ENCODE measurements at places on chromosomes 12 and 14.

- no peak for DNase-seq
Observed at GRCh38 chr12:47219243-47219642, 139.5 kb upstream of the AMIGO2 start.

- peak; percentile 52 for DNase-seq
Observed at GRCh38 chr14:95440951-95441350, 75.5 kb downstream of the SYNE3 start.

DNA sequence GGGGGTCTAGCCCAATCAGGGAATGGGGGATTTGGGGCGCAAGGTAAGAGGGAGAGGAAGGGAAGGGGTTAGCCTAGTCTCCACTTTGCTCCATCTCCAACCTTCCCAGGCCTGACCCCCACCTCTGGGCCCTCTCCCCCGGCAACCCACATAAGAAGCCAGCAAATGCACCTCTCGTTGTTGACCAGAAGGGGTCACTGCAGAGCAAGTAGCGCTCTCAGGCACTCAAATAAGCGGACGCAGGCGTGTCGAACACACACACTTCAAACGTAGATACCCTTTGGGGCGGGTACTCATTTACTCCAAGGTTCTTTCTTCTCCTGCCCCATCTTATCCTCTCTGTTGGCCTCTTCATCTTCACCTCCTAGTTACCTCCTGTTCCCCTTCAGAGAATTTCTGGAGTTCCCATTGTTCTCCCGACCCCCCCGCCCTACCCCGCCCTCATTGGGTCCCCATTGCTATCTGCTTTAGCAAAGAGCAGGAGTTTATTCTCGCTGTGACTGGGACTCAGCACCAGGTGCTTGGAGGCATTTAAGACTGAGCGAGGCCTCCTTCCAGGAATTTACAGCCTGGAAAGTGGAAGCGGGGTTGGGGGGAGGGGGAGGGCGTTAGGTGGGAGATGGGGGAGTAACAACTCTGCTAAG, 1.5 kb upstream of the SRRM4 start:
- DNase-seq: peak; percentile 4

GRCh38 chr12:84920331-84920730, 7.7 kb upstream of the SLC6A15 start:
- peak; percentile 21 for DNase-seq

DNA sequence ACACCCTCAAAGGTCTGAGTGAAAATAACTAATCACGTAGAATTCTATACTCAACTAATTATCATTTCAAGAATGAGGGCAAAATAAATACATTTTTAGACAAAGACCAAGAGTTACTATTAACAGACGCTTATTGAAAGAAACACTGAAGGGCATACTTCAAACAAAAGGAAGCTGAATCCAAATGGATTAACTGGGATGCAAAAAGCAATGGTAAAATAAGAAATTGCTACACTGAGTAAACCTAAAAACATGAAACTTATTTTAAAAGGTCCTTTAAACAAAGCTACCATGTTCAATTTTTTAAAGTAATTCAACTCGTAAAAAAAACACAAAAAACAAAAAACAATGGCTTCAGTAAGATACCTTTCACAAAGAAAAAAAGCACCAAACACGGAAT, 28.2 kb downstream of the LRP6 start:
- DNase-seq: no peak

DNA sequence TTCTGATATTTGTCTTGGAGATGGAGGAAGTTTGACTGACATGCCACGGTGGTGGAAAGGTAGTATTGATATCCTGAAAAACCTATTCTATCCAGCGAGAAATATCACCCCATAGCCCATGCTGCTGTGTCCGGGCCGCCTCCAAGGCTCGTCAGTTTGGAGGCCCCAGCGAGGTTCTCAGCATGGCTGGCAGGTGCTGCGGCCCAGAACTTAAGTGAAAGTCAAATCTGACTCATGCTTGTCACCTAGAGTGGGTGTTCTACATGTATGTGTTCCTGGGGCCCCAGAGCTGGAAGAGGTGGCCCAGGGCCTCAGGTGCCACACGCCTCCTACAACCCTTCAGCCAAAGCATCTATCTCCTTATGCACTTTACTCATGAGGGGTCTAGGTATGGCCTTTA, 92.9 kb downstream of the GCH1 start:
- DNase-seq: no peak

DNA sequence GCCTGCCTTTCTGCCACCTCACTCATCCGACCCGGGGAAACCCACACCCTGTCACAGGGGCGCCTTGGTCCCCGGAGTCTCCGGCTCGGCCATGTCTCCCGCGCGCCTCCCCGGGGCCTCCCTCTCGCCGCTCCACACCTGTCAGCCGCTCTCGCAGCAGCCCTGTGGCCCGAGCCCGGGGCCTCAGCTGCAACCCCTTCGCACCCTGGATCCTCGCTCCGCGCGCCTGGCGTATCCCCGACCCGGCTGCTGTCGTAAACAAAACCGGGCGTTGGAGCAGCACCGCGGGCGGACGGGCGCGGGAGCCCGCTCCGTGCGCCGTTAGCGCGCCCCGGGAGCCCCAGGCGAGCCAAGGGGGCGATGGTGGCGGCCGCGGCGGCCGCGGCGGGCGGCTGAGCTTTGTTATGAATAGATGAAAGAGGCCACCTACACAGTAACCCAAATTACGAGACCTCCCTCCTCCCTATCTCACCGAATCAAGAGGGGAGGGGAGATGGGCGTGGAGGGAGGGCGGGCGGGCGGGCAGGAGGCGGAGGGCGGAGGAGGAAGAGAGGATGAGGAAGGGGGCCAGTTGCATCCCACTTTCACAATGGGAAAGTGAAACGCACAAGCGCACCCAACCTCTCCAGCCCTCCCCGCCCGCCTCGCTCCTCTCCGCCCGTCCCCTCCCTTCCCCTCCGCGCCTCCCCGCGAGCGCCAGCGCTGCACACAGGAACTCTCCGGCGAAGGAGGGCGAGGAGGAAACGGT, at the start of gene PLXNC1:
TSS of gene PLXNC1 (plus strand) at position 587 of the 748 bp plus-strand sequence. CDS start 395 bp downstream, outside the sequence.
- peak; percentile 53 for DNase-seq

DNA sequence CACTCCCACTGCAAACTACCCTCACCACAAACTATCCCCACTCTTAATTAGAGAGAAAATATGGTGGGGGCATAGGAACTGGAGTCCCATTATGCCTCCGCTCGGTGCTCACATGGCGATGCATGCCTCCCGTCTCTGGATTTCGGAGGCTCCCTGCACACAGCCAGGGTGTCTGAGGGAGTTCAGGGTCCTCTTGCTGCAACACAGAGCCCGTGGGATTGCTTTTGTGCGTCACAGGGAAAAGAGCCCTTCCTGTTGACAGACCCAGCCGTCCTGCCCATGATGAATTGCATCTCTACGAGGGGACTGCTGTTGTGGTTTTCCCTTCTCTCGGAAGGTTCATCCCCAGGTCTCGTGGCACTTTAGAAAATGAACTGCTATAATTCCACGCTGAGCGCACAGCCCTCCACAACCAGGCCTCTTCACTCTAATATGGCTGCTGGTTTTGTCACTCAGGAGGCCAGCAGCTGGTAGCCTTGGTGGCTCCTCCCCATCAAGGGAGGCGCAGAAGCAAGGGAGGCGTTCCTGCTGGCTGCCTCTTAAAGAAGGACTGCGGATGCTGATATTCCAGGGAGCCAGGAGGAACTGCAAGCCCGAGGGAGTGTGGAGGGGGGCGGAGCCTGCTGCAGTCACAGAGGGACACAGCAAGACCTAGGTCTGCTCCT, 158.0 kb downstream of the KCNA5 start:
- peak; percentile 81 for DNase-seq

DNA sequence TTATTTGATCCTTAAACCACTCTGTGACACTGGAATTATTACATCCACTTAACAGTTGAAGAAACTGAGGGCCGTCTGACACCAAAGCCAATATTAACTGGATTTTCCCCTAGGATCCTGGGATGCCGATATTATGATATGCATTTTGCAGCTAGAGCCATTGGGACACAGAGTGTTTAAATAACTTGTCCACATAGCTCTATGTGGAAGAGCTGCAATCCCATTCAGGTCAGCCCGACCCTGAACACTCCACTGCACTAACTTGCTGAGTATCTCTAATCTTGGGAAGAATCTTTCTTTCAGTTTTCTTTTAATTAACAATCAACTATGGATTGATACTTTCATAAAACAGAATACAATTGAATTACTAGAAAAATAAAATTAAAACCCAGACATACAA, 37.9 kb downstream of the RMST start:
- no peak for DNase-seq

DNA sequence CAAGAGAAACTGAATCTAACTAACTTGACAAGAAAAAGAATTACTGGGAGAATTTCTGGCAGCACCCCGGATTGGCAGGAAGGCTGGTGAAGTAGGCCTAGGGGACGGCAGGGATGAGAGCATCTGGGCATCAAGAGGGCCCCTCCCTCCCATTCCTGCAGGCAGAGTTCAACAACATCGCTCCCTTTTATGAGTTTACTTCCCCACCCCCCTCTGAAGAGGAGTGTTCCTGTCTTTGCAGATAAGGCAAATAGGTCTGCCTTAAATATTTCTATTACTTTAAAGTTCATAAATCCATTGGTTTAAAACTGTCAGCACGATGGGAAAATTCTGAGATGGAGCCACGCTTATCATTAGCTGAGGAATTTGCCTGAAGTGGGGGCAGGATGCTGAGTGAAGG, 168.7 kb downstream of the TBX5 start:
- no peak for DNase-seq

DNA sequence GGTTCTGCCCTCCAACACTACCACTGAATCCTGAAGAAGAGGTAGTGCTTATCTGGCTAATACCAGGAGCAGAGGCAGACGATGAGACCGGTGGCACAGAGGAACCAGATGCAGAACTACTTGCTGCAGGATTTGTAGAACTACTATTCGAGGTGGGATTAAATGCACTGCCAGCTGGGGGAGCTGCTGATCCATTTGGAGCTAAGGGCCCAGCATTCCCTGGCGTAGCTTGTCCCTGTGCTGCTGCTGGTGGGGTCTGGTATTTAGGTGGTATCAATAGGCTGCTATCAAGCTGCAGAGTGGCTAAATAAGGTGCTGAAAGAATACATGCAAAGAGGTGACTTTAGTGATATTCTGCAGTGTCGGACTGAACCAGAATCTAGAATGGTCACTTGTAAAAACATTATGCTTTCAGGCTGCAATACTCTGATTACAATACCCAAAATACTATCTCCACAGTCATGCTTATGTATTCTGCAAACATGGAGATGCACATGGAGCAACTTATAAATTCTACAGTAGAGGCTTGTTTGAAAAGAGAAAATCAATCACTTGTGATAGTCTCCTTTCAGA, 294.2 kb downstream of the MED13L start:
- no peak for DNase-seq

DNA sequence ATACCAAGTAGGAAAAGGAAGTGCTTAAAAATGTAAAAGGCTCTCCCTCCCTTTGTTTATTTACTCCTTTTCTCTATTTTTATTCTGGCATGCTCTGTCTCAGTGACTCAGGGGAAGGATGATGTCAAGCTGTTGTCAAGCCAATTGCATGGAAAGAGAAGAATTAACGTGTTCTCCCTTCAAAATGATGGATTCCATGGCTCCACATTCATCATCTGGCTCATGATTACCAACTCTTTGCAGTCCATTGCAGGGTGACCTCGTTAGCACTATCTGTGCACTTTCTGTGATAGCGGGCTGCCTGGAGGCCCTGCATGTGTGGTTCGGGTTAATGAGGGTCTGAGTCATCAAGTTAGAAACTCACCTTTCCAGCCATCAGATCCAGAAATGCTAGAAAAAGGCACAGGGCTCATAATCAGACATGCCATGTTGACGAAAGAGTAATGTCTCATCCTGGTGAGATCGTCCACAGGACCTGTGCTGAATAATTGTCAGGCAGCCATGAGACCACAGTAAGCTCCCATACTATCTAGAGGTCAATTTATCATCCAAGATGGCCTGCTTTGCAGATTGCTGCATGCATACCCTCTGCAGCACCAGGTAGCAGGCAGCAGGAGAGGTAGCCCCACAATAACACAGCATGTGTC, 79.2 kb upstream of the BTG1 start:
- peak; percentile 50 for DNase-seq

DNA sequence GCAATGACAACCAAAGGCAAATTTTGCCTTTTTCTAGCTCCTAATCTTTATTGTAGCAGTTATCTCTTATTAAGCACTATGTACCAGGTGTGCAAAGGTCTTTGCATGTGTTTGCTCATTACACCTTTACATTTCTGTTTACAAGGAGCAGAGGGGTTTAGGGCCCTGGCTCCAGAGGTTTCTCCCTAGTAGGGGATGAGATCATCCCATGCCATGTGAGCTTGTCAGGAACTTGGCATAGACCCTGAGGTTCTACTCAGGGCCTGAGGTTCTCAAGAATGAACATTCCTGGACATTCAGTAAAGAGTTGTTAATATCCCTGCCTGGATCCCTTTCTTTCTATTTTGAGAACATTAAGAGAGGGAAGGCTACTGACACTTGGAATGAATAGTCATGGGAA, 292.0 kb downstream of the RPAP3 start:
- DNase-seq: peak; percentile 44

GRCh38 chr14:68586896-68587751, 205.7 kb downstream of the ZFP36L1 start:
- DNase-seq: peak; percentile 76

- peak; percentile 19 for DNase-seq
Observed at GRCh38 chr12:52390739-52391617, 5.5 kb upstream of the KRT84 start.

- no peak for DNase-seq
Observed at GRCh38 chr12:102602521-102602920, 122.2 kb upstream of the IGF1 start.

- DNase-seq: no peak
Observed at GRCh38 chr14:91875525-91876286, 8.4 kb upstream of the TC2N start.

- DNase-seq: peak; percentile 100
Observed at GRCh38 chr12:109462868-109463692, 14.0 kb downstream of the KCTD10 start.

GRCh38 chr14:63777024-63777423, 49.2 kb upstream of the SGPP1 start:
- peak; percentile 71 for DNase-seq

DNA sequence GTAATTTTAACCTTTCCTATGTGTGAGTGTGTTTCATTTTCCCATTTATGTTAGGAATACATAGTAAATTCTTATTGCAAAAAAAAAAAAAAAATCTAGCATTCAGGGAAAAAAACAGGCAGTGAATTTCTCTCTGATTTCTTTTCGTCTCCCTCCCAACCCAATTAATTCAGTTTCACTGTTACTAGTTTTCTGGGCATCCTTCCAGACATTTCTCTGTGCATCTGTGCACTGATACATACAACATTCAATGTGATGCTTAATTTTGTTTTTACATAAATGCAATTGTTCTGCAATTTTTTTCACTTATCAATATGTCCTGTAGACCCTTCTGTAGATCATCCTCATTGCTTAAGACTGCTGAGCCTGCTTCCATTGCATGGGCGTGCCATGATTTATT, 694.3 kb upstream of the TBX3 start:
- DNase-seq: peak; percentile 47

GRCh38 chr12:77687321-77687720, 143.4 kb upstream of the NAV3 start:
- peak; percentile 70 for DNase-seq

DNA sequence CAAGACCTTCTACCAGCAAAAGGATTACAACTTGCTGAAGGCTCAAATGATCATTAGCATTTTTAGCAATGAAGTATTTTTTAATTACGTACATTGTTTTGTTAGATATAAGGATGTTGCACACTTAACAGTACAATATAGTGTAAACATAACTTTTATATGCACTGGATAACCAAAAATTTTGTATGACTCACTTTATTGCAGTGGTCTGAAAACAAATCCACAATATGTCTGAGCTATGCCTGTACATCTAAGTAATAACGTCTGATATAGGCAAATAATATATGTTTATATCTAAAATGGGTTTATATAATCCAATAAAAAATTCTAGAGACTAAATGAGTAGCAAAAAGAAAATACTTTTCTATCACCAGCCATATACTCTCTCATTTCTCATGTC, 10.6 kb downstream of the ANKS1B start:
- no peak for DNase-seq

Data from fibroblast of skin of abdomen (primary cell).